ENCODE measurements at places on chromosomes 6 and 20. TPM values are rescaled to one million over a fixed set of nuclear protein-coding genes. Genes with fewer than 3 reads are reported as not detected.

The PPP1R18 gene
- total RNA-seq = 65.7 TPM

The JPH2 gene
- 179 TPM for total RNA-seq

The OOEP gene
- total RNA-seq = not detected

The CFB gene
- total RNA-seq = 55.2 TPM

The TCF19 gene
- total RNA-seq = 1.6 TPM

The RIMS4 gene
- total RNA-seq = 13.5 TPM

The HSPA1L gene
- total RNA-seq = 1.2 TPM

GRCh38 chr6:153858529-153858928, 180.5 kb upstream of the OPRM1 start:
- H3K4me3 ChIP-seq = no peak overlapping the region
- no peaks in the 10 kb centered on the region for H3K27me3 ChIP-seq
- no peaks in the 10 kb centered on the region for H3K36me3 ChIP-seq
- H3K4me1 ChIP-seq = no peaks in the 10 kb centered on the region
- DNase-seq = no peak

DNA sequence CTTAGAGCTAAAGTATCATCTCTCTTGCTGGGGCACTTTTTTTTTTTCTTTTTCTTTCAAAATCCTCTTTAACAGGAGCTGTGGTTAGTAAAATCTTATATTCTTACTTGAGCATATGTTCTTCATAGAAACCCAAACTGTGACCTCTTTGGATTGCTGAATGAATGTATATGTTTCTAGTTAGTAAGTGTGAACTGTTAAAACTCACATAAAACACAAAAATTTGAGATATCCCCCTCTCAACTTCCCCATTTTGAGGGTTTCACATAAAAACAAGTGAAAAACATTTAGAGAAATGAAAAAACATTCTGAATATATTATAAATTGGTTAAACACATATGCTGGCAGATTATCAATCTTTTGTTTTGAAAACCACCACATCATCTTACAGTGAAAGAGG, 78.1 kb downstream of the INSM1 start:
- no peak overlapping the region for H3K27ac ChIP-seq
- no peaks in the 10 kb centered on the region for H3K4me1 ChIP-seq
- DNase-seq = no peak

DNA sequence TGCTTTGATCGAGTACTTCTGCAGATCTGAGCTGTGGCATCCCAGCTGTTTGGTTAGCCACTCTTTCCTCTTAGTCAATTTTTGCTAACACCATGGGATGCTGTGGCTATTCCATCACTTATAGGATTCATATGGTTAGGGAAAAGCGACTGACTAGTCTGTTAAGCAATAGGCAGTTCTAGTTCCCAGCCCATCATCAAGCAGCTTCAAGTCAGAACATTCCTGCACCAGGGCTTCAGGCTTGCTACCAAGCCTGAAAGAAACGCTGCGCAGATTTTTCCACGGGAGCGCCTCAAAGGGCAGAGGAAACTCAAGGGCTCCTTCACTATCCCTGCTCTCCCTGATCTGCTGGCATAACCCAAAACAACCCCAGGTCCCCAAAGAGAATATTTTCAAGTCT, 159.8 kb upstream of the SUPT3H start:
- no peaks in the 10 kb centered on the region for H3K36me3 ChIP-seq
- no peaks in the 10 kb centered on the region for H3K27me3 ChIP-seq
- H3K27ac ChIP-seq = no peak overlapping the region
- DNase-seq = no peak
- H3K4me1 ChIP-seq = no peaks in the 10 kb centered on the region

- no peaks in the 10 kb centered on the region for H3K4me1 ChIP-seq
- H3K4me3 ChIP-seq = no peak overlapping the region
- H3K36me3 ChIP-seq = no peaks in the 10 kb centered on the region
- no peaks in the 10 kb centered on the region for H3K27me3 ChIP-seq
- DNase-seq = no peak
Observed at GRCh38 chr6:29255530-29255929, 46.0 kb upstream of the OR14J1 start.

GRCh38 chr20:40913224-40914185, 115.1 kb upstream of the TOP1 start:
- H3K27me3 ChIP-seq = no peaks in the 10 kb centered on the region
- H3K4me3 ChIP-seq = no peak overlapping the region
- H3K36me3 ChIP-seq = no peaks in the 10 kb centered on the region
- no peak for DNase-seq
- H3K27ac ChIP-seq = no peak overlapping the region
- peaks cover 3% of the 10 kb centered on the region for H3K4me1 ChIP-seq

- H3K27ac ChIP-seq = no peak overlapping the region
- H3K36me3 ChIP-seq = no peaks in the 10 kb centered on the region
- no peak for DNase-seq
- H3K4me3 ChIP-seq = no peak overlapping the region
- H3K27me3 ChIP-seq = no peaks in the 10 kb centered on the region
Observed at GRCh38 chr6:148396411-148396810, 53.8 kb downstream of the SASH1 start.

- peaks cover 24% of the 10 kb centered on the region for H3K4me1 ChIP-seq
- DNase-seq = no peak
- H3K36me3 ChIP-seq = no peaks in the 10 kb centered on the region
- no peak overlapping the region for H3K27ac ChIP-seq
Observed at GRCh38 chr20:53866794-53867740, 203.3 kb downstream of the BCAS1 start.

DNA sequence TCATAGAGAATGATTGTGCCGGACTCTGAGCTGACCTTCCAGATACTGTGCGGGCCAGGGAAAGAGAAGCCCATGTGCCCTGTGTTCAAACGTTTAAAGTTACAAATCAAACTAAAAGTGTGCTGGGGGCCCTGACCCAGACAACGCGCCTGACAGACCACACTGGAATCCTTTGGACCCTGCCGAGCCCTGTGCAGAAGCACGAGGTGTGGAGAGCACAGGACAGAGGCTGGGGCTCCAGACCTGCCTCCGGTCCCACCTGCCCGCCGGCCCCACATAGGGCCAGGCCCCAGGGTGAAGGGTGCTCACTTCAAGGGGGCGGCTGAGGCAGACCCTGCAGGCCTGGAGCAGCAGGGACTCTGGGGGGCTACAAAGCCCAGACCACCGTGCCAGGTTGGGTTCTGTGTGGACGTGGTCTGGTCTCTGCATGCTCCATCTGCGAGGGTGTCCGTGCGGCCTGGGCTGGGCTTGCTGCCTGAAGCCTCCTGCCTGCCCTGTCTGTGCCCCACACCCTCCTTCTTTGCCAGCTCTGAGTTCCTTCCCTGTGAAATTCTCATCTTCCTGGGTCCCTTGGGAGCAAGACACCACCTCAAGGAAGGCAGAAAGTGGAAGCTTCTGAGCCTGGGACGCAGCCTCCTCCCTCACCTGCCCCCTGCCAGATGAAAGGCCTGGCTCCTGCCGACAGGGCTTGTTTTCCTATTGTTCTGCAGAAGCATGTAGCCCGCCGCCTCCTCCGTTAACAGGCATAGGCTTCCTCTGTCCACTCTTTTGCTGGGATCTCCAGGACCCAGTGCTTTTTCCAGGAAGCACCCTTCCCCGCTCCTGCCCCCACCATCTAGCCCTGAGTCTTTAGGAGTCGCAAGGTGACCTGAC, 186.2 kb downstream of the ERMARD start:
- peaks cover 25% of the 10 kb centered on the region for H3K4me1 ChIP-seq
- no peak overlapping the region for H3K4me3 ChIP-seq
- H3K27me3 ChIP-seq = no peaks in the 10 kb centered on the region
- DNase-seq = no peak

DNA sequence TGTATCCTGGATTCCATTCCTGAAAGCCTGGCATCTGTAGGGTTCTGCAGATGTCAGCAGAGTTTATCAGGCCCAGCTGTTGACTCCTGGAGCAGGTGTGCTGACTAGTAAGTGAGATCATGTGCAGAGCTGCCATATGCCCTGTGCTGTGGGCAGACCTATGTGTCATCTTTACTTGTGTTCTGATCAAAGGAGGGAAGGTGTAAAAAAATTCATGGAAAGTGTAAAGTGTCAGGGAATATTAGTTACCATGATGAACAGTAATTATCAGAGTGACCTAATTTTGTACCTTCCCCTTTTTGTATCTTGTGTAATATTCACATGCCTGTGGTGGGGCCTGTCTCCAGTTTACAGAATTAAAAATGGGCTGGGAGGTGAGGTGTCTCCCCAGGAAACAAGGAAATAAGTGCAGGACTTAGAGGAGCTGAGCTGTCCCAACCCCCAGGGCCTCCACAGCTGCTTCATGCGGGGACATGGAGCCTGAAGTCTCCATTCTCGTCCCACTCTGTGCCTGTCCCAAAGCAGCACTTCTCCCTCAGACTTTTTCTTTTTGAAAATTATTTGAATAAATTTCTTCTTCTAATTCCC, 148.2 kb upstream of the GGTLC1 start:
- no peaks in the 10 kb centered on the region for H3K4me1 ChIP-seq
- no peak for DNase-seq
- no peaks in the 10 kb centered on the region for H3K36me3 ChIP-seq
- no peak overlapping the region for H3K27ac ChIP-seq
- no peaks in the 10 kb centered on the region for H3K27me3 ChIP-seq

DNA sequence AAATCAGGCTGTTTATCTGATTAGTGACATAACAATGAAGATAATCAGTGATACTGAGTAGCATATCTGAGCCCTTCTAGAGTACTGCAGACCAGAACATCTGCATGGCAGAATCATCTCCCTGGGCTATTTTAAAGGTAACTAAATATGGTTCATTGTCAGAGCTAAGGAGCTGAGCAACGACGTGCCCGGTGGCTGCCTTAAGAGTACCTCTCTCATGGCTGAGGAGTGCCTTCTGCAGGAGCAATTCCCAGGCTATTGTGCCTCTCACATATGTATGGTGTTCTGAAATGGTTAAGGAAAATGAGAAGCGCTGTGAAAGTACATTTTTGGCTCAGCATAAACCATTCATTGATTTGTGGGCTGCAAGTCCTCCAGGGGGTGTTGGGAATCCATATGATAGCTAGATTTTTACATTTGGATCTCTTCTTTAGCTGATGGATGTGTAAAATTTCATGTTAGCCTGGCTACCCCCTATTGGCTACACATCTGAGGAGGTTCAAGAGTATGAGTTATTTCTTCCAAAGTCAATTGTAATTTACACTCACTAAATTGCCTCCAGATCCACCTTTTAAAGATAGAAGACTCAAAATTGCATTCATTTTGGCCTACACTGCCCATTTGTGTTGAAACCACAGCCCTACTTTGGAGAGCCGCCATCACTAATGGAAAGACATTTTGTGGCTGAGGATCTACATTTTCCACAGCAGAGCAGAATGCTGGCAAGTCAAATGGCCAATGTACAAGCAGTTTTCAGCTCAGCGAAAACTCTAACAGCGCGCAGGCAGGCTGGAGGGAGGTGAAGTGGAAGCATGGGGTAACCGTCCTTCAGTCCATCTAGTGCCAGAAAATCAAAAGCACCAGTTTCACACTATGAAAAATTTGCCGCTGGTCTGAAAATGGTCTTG, 198.0 kb downstream of the SIM1 start:
- no peaks in the 10 kb centered on the region for H3K27me3 ChIP-seq
- no peak for DNase-seq
- no peaks in the 10 kb centered on the region for H3K36me3 ChIP-seq
- H3K4me1 ChIP-seq = peaks cover 4% of the 10 kb centered on the region
- no peak overlapping the region for H3K27ac ChIP-seq

DNA sequence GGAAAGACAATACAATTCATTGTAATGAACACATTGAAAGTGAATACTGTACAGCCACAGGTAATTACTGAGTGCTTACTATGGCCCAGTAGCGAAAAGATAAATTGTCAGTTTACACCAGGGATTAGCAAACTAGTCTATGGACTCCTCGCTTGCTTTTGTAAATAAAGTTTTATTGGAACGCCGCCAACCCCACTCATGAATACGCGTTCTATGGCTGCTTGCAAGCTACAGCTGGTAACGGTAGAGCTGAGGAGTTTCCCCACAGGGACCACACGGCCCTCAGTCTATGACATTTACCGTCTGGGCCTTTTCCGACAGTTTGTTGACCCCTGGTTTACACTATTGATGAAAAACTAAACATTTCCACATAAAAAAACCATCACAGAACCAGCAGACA, 24.2 kb downstream of the LAMA5 start:
- H3K4me1 ChIP-seq = no peaks in the 10 kb centered on the region
- H3K27me3 ChIP-seq = no peaks in the 10 kb centered on the region
- no peak overlapping the region for H3K4me3 ChIP-seq

GRCh38 chr6:154350293-154350692, 6.3 kb downstream of the IPCEF1 start:
- no peak for DNase-seq
- H3K4me1 ChIP-seq = no peaks in the 10 kb centered on the region
- H3K27me3 ChIP-seq = no peaks in the 10 kb centered on the region
- no peaks in the 10 kb centered on the region for H3K36me3 ChIP-seq
- no peak overlapping the region for H3K4me3 ChIP-seq
- no peak overlapping the region for H3K27ac ChIP-seq

- no peaks in the 10 kb centered on the region for H3K36me3 ChIP-seq
- H3K4me3 ChIP-seq = no peak overlapping the region
- DNase-seq = no peak
- H3K27me3 ChIP-seq = no peaks in the 10 kb centered on the region
- H3K4me1 ChIP-seq = peaks cover 24% of the 10 kb centered on the region
Observed at GRCh38 chr20:53708129-53708968, 114.7 kb upstream of the ZNF217 start.

GRCh38 chr6:92047152-92047850, 1372.1 kb downstream of the EPHA7 start:
- no peaks in the 10 kb centered on the region for H3K4me1 ChIP-seq
- no peaks in the 10 kb centered on the region for H3K27me3 ChIP-seq
- no peak overlapping the region for H3K4me3 ChIP-seq
- no peak overlapping the region for H3K27ac ChIP-seq
- no peak for DNase-seq
- H3K36me3 ChIP-seq = no peaks in the 10 kb centered on the region

All from thoracic aorta (tissue), 2 donors.